ENCODE measurements at places on chromosomes 5 and 9.

DNA sequence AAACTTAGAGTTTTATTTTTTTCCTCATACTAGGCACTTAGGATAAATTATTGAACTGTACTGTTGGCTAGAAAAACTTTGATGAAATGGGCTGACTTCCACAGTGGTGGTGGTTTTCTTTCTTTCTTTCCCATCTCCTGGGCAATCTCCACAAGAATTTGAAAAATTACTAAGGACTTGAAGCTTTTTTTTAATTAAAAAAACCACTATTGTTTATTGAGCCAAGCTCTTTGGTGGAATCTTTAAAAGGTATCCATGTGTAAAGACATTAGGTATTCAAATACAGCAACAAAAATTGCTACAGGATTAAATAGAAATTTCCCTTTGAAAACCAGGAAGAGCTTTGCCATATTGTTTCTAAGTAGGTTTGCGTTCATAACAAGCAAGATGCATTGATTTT is 14.1 kb downstream of the MARCHF6 start:
- no peak for DNase-seq

- no peak for DNase-seq
These were observed 783 bp upstream of the ZFR start for GRCh38 chr5:32445287-32445758.

DNA sequence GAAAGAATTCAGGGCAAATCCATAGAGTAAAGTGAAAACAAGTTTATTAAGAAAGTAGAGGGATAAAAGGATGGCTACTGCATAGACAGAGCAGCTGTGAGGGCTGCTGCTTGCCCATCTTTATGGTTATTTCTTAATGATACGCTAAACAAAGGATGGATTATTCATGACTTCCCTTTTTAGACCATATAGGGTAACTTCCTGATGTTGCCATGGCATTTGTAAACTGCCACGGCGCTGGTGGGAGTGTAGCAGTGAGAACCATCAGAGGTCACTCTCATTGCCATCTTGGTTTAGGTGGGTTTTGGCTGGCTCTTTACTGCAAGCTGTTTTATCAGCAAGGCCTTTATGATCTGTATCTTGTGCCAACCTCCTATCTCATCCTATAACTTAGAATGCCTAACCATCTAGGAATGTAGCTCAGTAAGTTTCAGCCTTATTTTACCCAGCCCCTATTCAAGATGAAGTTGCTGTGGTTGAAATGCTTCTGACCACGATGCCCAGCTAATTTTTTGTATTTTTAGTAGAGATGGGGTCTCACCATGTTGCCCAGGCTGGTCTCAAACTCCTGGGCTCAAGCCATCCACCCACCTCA is 42.1 kb downstream of the RFK start:
- DNase-seq = no peak

- DNase-seq = peak; percentile 51
These were observed 91.6 kb downstream of the PRELID2 start for GRCh38 chr5:145743396-145744061.

- DNase-seq = no peak
These were observed 11.6 kb upstream of the SFXN1 start for GRCh38 chr5:175466700-175467318.

GRCh38 chr9:86816868-86817267 is 130.4 kb downstream of the GAS1 start:
- no peak for DNase-seq

DNA sequence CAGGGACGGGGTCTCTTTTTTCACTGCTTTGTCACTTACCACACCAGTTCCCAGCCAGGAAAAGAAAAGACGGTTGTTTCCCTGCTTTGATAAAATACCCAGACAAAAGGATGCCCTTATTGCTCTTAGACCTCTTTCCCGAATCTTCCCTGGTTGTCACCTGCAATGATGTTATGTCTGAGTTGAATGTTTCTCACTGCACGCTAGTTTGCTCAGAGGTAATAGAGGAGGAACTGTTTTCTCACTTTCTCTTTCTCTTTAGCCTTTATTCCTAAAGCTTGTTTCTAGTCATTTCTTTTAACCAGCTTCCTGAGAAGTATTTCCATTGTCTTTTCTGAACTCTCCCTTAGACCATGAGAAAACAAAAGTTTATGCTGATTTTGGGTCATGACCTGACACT is 32.9 kb downstream of the ACER2 start:
- DNase-seq = no peak

DNA sequence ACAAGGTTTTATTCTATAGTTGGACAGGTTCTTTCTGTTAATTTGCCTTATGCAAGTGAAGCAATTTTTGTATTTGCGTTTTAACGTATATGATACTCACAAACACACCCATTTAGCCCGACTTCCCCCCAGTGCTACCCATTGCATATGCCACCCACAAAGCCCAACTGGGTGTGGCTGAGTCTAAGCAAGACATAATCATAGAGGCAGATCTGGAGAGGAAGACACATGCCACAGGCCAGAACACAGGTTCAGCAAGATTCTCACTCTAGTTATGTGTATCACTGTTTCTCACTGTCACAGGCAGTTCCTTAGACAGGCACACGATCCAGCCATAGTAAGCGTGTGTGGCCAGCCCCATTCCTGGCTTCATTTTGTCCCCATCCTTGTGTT is 29.0 kb upstream of the PUM3 start:
- DNase-seq = no peak

GRCh38 chr5:66967102-66967501 is 229.5 kb downstream of the CD180 start:
- DNase-seq = no peak

DNA sequence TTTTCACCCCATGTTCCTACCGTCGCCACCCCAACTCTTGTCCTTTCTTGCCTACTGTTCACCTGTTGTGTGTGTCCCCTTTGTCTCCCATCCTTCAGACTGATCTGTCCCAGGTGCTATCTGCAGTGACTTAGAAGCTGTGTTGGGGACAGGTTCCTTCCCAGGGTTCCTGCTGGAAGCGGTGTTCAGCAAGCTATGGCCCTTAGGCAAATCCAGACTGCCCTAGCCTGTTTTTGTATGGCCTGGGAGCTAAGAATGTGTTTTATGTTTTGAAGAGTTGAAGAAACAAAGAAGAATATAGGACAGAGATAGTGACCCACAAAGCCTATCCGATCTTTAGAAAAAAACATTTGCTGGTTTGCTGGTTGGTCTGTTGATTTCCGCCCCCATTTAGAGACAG is 236.4 kb downstream of the GOLPH3 start:
- no peak for DNase-seq
